ENCODE measurements at places on chromosomes 1 and 21.

- no peak for DNase-seq
Measured at GRCh38 chr1:30249446-30250337, 473.7 kb downstream of the MATN1 start.

DNA sequence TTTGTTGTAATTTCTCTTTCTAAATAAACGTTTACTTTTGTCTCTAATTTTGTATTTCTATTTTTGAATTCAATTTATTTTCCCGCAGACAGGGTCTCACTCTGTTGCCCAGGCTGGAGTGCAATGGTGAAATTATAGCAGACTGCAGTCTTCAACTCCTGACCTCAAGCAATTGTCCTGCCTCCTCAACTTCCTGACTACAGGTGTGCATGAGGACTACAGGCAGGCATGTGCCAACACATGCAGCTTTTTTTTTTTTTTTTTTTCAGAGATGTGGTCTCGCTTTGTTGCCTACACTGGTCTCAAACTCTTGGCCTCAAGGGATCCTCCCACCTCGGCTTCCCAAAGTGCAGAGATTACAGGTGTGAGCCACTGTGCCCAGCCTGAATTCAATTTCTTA is 36.7 kb upstream of the IL20 start:
- DNase-seq: no peak

- no peak for DNase-seq
Measured at GRCh38 chr1:215606036-215606435, 38.9 kb downstream of the KCTD3 start.

DNA sequence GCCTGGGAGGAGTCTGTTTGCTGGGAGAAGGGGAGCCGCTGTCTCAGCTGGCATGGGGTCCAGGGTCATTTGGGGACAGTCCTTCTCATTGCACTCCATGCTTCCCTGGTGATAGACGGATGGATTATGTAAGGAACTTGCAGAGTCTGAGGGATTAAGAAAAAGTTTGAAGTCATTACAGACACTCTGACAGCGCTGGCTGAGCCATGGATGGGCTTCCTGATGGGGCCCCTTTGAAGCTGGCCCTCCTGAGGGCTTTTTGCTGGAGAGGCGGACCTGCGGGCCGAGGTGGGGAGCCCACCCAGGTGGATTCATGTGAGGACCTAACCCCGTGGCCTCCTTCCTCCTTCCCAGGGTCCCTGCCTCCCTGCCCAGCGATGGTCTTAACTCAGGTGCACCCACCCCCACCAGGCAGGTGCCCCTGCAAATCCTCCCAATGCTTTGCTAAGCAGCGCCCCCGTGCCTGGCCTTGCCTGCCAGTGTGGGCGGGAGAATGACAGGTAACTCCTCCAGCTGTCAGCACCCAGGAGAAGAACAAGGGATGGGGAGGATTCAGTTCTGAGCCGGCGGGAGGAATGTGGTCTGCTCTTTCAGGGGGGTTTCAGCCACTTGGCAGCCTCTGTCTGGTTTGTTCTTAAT is 24.2 kb upstream of the C1orf174 start:
- DNase-seq: no peak

GRCh38 chr1:16186655-16187235 is 25.7 kb downstream of the ARHGEF19 start:
- DNase-seq: no peak

GRCh38 chr21:39961251-39961650 is 94.0 kb downstream of the PCP4 start:
- DNase-seq: no peak

DNA sequence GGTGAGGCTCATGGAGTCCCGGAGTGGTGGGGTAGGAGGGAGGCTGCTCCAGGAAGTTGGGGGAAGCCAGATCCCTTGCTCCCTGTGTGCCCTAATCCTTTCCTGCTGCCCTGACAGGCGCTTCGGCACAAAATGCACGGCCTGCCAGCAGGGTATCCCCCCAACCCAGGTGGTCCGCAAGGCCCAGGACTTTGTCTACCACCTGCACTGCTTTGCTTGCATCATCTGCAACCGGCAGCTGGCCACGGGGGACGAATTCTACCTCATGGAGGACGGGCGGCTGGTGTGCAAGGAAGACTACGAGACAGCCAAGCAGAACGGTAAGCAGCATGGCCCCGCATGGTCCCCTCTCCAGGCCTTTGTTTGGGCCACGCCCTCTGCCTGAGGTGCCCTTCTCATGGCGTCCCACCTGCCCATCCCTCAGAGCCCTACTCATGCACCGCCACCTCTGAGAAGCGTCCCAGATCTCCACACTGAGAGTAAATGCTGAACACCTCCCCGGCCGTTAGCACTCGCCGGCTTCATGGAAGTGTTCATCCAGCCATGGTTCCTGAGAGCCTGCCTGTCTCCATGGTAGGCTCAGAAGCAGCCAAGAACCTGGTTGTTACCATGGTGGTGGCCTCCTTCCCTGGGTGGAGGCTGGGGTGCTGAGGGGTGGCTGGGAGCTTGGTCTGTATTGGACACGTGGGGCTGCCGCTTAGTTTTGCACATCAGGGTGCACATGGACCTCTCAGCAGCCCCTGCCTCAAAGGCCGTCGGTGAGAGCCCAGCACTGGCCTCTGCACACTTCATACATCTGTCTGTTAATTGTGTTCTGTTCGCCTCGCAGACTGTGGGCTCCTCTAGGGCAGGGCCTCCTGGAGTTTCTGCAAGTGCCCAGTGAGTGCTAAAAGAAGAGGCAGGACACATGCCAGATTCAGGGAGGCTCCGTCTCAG is 36.5 kb downstream of the LHX4 start:
- DNase-seq: no peak

DNA sequence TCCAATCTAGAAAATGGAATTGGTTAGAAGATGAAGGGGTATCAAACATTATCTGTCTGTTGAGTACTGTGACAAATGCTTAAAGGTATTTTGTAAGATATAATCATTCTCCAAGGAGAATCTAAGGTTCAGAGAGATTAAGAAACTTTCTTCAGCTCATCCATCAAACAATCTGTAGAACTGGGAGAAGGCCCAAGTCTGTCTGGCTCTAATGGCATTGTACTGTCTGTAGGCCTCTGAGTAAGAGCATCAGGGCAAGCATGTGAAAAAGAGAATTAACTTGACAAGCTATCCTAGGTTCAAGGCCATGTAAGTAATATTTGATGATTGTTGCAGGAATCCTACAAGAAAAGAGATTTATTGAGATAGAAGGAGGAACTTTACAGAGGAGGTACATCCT is 5.3 kb upstream of the FGGY start:
- DNase-seq: no peak

DNA sequence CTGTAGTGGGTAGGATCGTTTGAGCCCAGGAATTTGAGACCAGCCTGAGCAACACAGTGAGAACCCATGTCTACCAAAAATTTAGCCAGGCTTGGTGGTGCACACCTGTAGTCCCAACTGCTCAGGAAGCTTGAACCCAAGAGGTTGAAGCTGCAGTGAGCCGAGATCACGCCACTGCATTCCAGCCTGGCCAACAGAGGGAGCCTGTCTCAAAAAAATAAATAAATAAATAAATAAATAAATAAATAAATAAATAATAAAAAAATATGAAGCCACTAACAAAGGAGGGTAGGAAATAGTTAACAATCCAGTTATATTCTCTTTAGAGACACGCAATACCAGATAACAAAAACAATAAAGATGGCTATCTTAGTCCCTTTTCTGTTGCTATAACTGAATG is 11.9 kb upstream of the CBR3 start:
- no peak for DNase-seq

DNA sequence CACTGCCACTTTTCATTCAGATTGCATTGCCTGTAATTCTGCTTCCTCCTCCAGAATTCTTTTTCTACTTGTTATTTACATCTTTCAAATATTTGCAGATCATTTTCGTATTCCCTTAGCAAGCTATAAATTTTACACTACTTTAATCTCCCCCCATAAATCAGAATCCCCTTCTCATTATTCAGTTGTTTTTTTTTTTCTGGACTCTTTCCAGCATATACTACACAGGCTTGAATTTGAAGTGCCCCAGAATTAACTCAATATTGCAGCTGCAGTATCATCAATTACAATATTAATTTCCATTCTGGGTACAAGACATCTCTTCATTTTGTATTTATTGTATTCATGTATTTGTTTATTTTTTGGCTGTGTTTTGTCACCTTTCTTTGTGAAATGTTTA is 1494.3 kb downstream of the AMY1C start:
- no peak for DNase-seq

DNA sequence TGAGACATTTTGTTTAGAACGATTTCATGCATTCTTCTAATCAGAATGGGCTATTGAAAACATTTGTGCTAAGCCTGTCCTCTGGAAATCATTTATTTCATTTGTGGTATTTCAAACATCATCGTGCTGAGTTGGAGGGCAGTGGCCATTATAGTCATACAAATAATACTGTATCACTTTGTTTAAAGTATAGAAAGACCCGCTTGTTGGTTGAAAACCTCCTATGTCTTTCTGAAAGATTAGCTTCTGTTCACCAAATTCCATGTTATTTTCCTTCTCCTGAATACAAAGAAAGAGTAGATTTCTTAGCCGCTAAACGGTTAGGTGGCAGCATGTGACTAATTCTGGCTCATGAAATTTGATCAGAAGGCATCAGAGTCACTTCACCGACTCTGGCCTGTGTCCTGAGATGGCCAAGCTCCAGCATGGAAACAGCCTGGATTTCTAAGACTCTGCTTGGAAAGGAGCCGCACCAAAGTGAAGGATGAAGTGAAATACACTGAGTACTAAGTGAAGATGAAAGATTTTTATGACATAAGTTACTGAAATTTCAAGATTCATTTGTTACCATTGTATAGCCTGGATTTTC is 355.1 kb downstream of the USP25 start:
- no peak for DNase-seq

DNA sequence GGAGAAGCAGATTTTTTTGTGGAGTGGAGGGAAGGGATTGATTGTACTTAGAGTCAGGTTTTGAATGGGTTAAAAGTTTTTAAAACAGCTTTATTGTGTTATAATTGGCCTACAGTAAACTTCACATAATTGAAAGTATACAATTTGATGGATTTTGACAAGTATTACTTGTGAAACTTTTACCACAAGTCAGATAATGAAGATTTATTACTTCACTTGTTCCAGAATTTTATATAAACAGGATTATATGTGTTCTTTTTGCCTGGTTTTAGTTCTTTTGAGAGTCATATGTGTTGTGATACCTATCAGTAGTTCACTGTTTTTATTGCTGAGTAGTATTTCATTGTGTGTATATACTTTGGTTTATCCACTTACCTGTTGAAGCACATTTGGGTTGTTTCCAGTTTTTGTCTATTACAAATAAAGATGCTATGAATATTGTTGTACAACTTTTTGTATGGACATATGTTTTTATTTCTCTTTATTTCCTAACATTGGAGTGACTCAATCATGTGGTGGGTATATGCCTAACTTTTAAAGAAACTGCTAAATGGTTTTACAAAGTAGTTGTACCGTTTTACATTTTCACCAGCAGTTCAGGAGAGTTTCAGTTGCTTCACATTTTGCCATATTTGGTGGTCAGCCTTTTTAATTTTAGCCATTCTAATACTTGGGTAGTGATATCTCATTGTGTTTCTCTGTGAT is 71.0 kb downstream of the DYRK1A start:
- DNase-seq: no peak

DNA sequence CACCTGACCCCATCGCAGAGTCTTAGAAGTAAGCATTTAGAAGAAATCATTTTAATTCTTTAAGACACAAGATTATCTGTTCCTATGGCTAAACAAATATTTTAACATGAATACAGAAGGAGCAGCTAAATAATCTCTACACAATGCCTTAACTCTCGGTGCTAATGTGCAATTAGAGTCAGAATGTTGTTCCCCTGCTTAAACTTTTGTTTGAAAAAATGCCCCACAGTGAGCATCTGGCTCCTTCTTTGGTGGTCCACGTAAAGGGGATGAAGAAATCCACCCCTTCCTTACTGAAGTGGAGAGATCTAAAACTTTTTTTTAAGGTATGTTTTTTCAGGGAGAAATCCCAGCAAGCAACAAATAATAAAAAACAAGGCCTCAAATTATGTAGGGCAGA is 55.2 kb downstream of the SLC45A1 start:
- no peak for DNase-seq

- DNase-seq: no peak
Measured at GRCh38 chr1:50976111-50976889, 6.3 kb downstream of the CDKN2C start.

GRCh38 chr1:58395355-58395754 is 151.2 kb downstream of the OMA1 start:
- DNase-seq: no peak

GRCh38 chr1:80988926-80989325 is 811.8 kb upstream of the ADGRL2 start:
- no peak for DNase-seq

DNA sequence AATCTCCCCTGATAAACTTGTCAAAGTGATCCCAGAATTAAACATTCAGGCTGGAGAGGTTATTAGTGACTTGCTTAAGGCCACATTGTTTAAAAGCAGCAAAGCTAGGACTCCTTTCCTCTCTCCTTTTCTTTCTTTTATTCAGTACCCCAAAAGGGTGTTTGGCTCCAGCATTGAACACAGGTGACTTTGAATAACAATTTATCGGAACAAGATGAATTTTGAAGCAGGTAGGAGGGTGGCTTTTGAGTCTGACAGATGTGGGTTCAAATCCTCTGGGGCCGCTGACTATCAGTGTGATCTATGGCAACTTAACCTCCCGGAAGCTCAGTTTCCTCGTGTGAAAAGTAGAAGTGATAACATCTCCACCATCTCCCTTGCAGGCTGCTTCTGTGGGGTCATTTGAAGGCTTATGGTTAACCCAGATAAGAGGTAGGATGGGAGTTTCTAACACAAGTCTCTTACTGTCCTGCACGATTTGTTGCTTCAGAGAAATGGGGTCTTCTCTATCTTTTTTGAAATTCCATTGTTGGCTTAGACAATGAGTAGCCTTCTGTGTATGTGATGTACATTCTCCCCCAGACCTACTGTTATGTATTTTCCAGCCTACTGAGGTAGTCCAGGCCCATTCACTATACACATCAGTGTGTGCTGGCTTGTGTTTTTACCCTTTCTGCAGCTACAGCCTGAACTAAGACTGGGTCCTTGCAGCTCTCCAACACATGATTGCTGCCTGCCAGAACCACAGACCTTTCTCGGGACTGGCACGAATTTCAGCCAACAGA is 29.0 kb downstream of the JUN start:
- no peak for DNase-seq

All from vagina (tissue), 2 donors.